ENCODE measurements at places on chromosomes 16 and 17.

- no peak for DNase-seq
These were observed 26.4 kb downstream of the CPD start for GRCh38 chr17:30405161-30405560.

GRCh38 chr17:21377705-21378396, 1.7 kb downstream of the KCNJ12 start:
- DNase-seq, result no peak

DNA sequence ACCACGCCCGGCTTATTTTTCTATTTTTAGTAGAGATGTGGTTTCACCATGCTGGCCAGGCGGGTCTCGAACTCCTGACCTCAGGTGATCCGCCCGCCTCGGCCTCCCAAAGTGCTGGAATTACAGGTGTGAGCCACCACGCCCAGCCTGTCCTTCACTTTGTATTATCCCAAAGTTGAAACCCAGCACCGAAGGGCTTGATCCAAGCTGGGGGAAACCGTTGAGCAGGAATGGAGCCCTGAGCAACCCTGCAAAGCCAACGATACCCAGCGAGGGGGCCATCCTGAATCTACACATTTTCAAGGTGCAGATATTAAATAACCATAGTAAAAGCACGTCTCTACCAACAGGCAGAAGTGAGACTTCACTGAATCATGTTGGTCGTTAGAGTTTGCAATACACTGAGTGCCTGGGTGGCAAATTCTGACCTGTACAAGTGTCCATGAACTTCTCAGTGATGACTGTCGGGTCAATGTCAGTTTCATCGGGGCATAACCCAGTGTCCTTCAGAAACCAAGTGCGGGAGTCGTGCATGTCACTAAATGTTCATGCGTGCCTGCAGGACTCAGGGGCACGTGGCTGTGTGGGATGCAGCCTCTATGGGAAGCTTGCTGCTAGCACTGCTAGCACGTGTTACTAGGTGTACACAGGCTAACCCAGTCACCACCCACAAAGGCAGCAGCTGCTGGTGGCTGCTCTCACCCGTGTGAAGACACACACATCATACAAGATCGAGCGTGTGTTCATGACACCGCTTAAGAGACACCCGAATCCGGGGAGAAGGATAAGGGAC, 10.5 kb upstream of the RBFOX3 start:
- DNase-seq, result no peak

- no peak for DNase-seq
These were observed 14.8 kb upstream of the GPATCH8 start for GRCh38 chr17:44518032-44518431.

- peak; percentile 48 for DNase-seq
These were observed 25.6 kb downstream of the PIEZO1 start for GRCh38 chr16:88759245-88759975.

DNA sequence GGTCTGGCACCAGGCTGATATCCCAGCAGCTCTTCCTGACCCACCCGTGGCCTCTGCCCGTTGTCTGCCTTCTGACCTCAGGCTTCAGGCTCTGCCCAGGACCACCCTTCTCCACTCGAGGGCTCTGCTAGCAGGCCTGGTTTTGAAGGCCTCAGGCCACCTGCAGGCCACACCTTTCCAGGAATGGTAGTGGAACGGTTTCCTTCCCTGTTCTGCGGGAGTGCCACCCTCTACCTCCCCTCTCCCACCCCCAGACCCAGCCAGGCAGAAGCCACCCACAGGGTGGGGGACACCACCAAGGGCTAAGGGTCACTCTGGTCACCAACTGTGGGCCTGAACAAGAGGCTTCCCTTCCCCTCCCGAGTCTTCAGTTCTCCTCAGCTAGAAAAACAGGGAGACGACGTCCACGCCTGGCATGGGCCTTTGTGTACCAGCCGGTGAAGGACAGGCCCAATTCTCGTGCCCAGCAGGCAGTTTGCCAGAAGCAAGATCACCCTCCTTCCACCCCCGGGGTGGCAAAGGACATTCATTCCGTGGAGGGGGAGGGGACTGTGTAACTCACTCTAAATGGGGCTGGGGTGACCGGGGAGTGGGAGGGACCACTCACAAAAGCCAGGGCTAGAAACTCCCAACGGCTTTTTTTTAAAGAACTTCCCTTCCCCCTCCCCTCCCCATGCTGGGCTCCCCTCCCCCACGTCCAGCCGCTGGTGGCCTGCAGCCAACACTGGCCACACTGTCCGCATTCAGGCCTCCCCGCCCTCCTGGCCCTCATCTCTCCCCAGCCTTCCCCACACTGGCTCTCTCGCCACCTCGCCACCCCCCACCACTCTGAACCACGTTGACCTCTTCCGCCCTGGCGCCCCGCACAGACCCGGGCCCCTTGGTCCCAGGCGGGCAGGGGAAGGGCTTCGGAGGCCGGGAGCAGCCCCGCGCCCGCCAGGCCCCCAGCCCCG, 7.7 kb downstream of the CBX4 start:
- DNase-seq, result no peak

- no peak for DNase-seq
These were observed 16.9 kb upstream of the GLIS2 start for GRCh38 chr16:4298761-4299522.

GRCh38 chr17:79922116-79922601, 82.9 kb upstream of the CBX4 start:
- no peak for DNase-seq

DNA sequence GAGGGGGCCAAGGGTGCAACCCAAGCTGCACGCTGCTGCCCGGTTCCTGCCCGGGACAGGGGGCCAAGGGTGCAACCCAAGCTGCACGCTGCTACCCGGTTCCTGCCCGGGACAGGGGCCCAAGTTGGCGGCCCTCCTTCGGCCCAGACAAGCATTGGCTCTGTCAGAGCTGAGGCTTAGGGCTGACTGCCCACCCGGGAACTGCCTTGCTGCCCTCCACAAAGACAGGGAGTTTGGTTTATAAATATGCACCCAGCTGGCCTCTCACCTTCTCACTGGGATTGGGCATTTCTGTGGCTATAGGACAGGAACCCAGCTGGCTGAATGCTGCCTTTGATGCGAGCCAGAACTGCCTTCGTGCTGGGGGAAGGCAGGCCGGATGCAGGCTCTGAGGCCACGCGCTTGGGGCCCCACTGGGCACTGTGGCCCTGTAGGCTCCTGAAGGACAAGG, 105.7 kb downstream of the IRX5 start:
- DNase-seq, result no peak

GRCh38 chr17:66322764-66323163, 20.4 kb downstream of the PRKCA start:
- DNase-seq, result no peak

DNA sequence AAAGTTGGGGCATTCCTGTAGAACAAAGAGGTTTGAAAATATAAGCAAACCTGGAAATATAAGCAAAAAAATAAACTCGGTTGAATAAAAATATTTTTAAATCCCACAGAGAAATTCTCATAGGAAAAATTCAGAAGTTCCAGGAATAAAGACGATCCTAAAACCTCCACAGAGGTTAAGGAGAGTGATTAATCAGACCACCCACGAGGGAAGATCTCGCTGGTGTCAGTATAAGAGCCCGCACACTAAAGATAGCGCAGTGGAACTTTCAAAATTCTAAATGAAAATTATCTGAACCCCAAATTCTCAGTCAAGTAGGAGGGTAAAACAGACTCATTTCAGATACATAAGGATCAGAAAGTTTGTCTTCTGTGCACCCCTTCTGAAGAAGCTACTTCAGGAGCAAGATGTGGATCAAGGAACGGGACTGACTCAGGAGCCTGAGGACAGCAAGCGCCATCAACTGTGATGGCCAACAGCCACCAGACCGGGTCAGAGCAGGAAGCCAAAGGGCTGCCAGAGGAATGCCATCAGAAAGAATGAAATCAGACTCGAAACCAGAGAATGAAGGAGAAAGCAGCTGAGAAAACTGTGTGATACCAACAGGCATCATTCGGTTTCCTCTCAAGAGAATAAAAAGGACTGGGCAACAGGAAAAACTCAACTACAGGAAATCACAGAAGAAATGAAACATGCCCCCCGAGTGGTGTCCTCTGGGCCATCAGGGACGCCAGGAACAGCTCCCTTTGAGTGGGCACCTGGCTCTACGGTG, 66.9 kb downstream of the CYTH1 start:
- DNase-seq, result no peak

DNA sequence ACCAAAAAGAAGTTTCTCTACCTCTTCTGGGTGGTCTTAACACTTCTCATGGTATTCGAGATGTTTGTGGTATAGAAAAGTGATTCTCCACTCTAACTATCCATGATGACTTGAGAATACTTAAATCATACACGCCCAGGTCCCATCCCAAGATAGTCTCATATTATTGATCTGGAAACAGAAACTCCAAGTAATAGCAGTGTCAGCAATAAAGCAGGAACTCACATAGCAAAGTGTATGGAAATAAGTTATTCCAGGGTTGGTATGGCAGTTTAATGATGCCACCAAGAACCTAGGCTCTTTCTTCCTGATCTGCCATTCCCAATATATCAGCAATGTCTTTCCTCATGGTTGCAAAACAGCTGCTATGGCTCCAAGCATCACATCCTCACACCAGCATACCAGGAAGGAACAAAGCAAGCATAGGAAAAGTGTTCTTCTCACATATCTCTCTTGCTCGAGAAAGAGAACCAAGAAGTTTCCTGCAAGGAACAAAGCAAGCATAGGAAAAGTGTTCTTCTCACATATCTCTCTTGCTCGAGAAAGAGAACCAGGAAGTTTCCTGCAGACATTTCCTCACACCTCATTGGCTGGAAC, 23.6 kb upstream of the TOX3 start:
- DNase-seq, result no peak

DNA sequence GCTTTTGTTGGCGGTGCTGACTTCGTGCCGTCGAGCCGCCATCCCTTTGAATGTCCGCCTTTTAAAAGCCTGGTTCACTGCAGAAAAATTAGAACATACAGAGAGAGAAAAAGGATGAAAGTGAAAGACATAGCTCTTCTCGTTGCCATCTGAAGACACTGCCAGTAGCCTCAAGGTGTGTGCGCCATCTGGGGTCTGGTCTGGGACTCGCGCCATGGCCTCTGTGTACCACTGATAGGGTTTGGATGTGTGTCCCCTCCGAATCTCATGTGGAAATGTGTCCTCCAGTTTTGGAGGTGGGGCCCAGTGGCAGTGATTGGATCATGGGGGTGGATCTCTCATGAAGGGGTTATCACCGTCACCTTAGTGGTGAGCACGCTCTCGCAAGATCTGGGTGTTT, 15.5 kb downstream of the GSE1 start:
- DNase-seq, result no peak

- no peak for DNase-seq
These were observed 35.0 kb downstream of the CFDP1 start for GRCh38 chr16:75398333-75398732.

DNA sequence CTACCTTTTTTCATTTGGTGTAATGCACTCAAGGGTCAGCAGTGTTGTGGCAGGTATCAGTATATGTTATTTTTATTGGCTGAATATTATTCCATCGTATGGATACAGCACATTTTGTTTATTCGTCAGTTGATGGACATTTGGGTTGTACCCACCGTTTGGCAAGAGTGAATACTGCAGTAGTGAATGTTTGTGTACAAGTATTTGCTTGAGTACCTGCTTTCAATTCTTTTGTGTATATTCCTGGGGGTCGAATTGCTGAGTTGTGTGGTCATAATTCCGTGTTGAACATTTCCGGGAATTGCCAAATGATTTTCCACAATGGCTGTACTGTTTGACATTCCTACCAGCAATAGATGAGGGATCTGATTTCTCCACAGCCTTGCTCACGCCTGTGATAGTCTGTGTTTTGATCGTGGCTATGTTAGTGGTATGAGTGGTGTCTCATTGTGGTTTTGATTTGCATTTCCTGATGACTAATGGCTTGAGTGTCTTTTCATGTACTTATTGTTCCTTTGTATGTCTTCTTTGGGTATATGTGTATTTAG, 108.4 kb downstream of the OR1D5 start:
- no peak for DNase-seq

- DNase-seq, result peak; percentile 85
These were observed at the start of gene MPG for GRCh38 chr16:77807-78443. Gene MPG (plus strand): TSS chr16:78225. CDS start chr16:78310, 85 bp downstream.

DNA sequence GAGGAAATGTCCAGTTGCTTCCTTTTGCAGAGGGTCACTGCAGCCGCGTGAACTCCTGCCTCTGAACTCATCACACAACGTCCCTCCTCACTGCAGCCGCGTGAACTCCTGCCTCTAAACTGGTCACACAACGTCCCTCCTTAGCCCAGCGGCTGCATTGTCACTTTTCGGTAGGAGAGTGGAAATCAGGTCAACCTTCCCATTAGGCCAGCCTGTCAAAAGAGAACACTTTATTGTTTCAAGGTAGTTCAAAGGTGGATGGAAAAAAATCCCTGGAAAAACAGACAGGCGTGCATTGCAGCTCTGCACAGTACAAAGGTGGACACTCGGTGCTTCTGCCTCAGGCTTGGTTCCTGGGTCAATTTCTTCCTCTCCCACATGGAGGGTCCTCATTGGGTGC, 280.2 kb downstream of the FOXL1 start:
- DNase-seq, result no peak

DNA sequence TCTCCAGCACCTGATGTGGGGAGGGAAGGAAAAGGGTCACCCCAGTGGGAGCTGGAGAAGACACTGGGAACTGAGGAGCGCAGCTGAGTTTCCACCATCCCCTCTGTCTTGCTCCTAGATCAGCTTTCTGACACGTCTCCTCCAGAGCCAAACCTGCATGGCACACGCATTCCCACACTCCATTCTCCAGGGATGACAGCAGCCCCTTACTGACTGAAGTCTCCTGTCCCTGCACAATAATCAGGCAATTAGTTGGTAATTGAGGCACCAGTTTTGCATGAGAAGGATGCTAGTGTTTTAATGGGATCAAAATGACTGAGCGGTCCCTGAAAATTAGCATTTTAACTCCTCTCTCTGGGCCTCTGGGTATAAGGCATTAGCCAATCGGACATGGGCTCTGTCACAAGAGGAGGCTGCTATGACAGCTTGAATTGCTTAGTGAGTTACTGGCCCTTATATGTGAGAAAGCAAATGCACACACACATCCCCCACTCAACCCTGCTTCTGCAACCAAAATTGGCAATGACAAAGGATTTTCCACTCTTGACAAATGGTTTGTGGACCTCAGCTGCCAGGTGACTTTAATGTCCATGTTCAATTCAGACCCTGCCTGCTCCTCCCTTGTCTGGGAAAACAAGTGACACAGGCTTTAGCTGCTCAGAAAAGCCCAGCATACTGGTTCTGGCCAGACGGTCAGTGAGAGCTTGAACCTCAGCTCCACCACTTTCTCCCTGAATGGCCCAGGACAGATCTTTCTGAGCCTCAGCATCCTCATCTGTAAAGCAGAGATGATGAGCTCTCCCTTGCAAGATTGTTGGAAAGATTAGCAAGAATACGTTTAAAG, 57.2 kb upstream of the SREBF1 start:
- no peak for DNase-seq

GRCh38 chr16:64012166-64012565, 1109.7 kb downstream of the CDH11 start:
- no peak for DNase-seq
